ENCODE measurements at places on chromosomes 5 and 9. TPM values are rescaled to one million over a fixed set of nuclear protein-coding genes. Genes with fewer than 3 reads are reported as not detected.

GRCh38 chr5:28766565-28767158 is 1728.3 kb upstream of the CDH9 start:
- DNase-seq, result peak; percentile 56

DNA sequence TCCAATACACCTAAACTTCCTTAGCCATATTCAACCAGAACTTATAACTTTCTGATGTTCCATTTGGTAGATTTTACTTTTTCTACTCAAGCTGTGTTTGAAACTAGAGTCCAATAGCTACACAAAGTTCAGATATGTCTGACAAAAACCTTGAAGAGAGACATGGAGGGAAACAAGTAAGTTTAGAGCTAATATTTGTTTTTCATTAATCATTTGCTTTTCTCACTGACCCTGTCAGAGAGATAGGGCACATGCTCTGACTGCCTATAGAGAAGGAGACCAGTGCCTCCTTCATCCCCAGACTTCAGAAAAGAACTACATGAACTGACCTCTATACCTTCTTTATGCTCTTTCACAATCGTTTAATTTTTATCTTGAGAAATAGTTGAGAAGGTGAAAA is 157.0 kb upstream of the PPP1R2B start:
- no peak for DNase-seq

DNA sequence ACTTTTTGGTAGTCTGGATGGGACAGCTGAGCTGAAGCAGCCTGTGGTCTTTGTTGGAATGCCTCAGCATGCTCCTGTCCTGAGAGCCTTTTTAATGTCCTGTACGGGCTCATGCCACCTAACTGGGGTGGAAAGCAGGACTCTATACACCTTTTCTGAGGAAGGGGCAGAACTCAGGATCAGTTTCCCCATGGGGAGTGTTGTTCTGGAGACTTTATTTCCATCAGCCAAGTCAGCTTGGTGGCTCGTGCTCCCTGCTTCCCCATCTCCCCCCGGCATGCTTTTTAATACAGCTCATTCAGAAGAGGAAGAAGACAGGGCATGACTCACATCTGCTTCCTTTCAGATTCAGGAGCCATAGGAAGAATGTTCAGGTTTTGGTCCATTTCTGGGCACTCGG is 5.1 kb upstream of the SEPTIN8 start:
- DNase-seq, result no peak

GRCh38 chr9:8437876-8438275 is 638.3 kb upstream of the DMAC1 start:
- DNase-seq, result no peak

DNA sequence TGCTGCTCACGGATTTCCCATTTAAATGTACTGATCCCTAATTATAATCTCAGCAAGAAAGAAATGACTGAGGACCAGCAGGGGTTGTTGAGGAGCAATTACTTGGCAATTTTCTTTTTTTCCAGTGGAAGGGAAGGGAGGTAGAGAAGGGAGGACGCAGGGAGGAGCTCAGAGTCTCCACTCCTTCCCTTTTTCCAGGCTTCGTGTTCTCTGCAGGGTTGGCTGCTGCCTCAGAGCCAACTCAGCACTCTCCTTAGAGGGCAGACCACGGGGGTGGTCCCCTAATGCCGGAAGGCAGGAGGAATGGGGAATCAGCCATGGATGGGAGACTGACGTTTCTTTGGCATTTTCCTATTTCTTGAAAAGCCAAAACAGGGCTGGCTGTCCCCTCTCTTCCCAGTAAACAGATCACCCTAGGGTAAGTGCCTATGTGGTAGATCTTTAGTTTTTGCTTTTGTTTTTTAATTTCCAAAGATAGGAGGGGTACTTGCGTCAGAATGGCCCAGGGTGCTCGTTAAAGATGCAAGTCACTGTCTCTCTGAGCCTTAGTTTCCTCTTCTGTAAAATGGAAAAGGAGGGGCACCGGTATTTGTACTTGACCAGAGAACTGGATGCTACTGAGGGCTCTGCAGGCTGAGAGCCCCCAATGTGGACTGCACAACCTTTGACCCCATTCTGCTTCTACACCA is 39.6 kb upstream of the LCP2 start:
- DNase-seq, result no peak

- no peak for DNase-seq
Observed at GRCh38 chr9:69572611-69573010, 99.6 kb downstream of the APBA1 start.

Gene HTR4
- not detected for total RNA-seq

Gene PCDHGA8
- 5.3 TPM for total RNA-seq

Gene SEMA4D
- total RNA-seq, result 48.0 TPM
